ENCODE measurements at places on chromosomes 5 and 9.
A peak's percentile ranks its signal among the peaks of the same experiment; 100 is the strongest.

- no peak for DNase-seq
- H3K4me3 ChIP-seq: no peak overlapping the region
- peaks cover 1% of the 10 kb centered on the region for H3K4me1 ChIP-seq
- H3K36me3 ChIP-seq: no peaks in the 10 kb centered on the region
- H3K27me3 ChIP-seq: peaks cover 3% of the 10 kb centered on the region
These were observed 79.4 kb upstream of the NREP start for GRCh38 chr5:111836426-111836825.

GRCh38 chr5:35644543-35644942 is 26.9 kb downstream of the SPEF2 start:
- H3K27me3 ChIP-seq: no peaks in the 10 kb centered on the region
- DNase-seq: no peak
- no peak overlapping the region for H3K27ac ChIP-seq
- peaks cover 3% of the 10 kb centered on the region for H3K4me1 ChIP-seq

GRCh38 chr9:113579283-113580040 is 115.9 kb downstream of the RGS3 start:
- H3K4me3 ChIP-seq: no peak overlapping the region
- peaks cover 6% of the 10 kb centered on the region for H3K4me1 ChIP-seq
- peak overlapping the region; percentile 43 for H3K27ac ChIP-seq
- H3K27me3 ChIP-seq: no peaks in the 10 kb centered on the region
- no peak for DNase-seq

DNA sequence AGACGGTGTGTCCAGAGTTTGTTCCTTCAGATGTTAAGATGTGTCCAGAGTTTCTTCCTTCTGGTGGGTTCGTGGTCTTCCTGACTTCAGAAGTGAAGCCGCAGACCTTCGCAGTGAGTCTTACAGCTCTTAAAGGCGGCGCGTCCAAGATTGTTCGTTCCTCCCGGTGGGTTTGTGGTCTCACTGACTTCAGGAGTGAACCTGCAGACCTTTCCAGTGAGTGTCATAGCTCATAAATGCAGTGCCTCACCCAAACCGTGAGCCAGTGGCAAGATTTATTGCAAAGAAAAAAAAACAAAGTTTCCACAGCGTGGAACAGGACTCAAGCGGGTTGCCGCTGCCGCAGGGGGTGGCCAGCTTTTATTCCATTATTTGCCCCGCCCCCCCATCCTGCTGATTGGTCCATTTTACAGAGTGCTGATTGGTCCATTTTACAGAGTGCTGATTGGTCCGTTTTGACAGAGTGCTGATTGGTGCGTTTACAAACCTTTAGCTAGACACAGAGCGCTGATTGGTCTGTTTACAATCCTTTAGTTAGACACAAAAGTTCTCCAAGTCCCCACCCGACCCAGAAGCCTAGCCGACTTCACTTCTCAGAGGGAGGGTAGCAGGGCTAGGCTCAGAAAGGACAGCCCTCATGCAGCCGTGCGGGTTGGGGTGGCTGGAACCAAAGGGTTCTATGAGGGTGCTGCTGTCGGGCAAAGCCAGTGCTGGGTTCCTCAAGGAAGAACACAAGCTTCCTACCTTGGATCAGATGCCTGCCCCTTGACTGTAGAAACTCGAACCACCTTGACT is 9.1 kb upstream of the RNF130 start:
- H3K4me3 ChIP-seq: no peak overlapping the region
- DNase-seq: no peak
- H3K4me1 ChIP-seq: peaks cover 12% of the 10 kb centered on the region
- no peak overlapping the region for H3K27ac ChIP-seq
- peaks cover 8% of the 10 kb centered on the region for H3K27me3 ChIP-seq

DNA sequence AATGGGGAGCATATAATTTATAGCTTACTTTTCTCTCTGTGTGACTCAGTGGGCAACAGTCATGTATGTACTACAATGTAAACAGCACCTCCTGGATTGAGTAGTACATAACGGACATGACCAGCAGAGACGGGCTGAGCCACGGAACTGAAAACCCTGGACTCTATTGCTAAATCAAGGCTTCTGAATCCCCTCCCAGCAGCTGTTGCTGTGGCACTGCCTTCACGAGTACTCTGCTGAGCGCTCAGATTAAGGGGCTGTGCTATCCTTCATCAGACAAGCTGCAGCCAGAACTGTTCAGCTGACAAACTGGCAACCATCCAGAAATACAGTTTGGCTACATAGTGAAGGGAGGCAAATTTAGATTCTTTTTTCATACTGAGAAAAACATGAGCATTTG is 131.3 kb upstream of the CCDC180 start:
- H3K27me3 ChIP-seq: no peaks in the 10 kb centered on the region
- H3K27ac ChIP-seq: no peak overlapping the region
- H3K4me1 ChIP-seq: no peaks in the 10 kb centered on the region
- H3K4me3 ChIP-seq: no peak overlapping the region
- DNase-seq: no peak

DNA sequence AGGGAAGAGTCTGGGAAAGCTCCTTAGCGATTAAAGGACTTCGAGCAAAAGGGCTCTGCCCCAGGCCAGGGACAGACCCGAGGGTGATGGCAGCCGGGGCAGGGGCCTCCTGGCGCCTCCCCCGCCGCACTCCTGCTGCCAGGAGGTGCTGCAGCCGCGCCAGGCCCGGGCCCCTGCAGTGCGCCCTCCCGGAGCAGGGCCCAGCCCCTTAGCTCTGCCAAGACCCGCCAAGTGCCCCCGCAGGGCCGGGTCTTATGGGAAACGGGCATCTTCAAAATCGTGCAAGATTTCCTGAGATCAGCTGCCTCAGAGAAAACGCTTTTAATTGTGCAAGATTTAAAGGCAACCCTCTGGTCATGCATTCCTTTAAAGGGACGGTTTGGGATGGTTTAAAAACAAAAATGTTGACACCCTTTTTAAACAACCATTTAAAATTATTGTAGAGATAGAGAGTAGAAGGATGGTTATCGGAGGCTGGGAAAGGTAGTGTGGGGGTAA is 52.4 kb downstream of the CDC14B start:
- no peak for DNase-seq
- no peaks in the 10 kb centered on the region for H3K27me3 ChIP-seq
- peak overlapping the region; percentile 78 for H3K4me3 ChIP-seq
- H3K27ac ChIP-seq: peak overlapping the region; percentile 62
- H3K36me3 ChIP-seq: no peaks in the 10 kb centered on the region

DNA sequence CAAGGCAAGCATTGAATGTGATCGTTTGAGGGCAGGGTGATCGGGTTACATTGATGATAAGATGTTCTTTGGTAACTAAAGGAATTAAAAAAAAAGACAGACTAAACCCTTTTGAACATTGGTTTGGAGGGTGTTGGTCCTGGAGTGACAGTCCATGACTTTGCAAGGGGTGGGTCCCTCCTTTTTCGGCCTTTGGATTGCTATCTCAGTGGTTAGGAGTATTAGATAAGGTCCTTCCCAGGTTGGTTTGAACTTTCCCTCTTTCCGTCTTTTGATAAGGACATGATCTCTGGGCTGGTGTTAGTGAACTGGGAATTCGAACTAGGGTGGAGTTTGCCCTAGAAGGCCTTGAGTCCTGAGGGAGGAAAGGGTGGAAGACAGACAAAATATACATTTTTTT is 5.4 kb upstream of the ABO start:
- H3K27ac ChIP-seq: no peak overlapping the region
- DNase-seq: no peak
- H3K27me3 ChIP-seq: peaks cover 7% of the 10 kb centered on the region
- H3K36me3 ChIP-seq: no peaks in the 10 kb centered on the region

DNA sequence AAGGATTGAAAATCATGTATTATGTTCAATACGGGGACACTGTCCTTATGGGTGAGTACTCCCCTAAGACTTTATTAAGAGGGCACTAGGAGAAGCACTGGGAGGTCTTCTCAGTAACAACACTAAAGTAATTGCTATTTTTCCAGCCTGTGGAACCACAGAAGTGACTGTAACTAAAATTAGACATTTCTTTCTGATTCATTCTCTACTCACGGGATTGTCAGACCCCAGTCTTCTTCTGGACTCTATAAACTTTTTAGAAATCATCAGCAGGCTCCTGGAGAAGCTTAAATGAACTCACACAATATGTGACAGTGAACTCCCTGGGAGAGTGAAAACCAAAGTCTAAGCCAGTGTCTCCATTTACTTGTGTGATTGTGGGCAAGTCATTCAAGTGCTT is 14.5 kb downstream of the TLR4 start:
- H3K36me3 ChIP-seq: no peaks in the 10 kb centered on the region
- H3K4me1 ChIP-seq: no peaks in the 10 kb centered on the region
- no peak for DNase-seq
- H3K27me3 ChIP-seq: peaks cover 4% of the 10 kb centered on the region
- H3K4me3 ChIP-seq: no peak overlapping the region
- H3K27ac ChIP-seq: no peak overlapping the region

DNA sequence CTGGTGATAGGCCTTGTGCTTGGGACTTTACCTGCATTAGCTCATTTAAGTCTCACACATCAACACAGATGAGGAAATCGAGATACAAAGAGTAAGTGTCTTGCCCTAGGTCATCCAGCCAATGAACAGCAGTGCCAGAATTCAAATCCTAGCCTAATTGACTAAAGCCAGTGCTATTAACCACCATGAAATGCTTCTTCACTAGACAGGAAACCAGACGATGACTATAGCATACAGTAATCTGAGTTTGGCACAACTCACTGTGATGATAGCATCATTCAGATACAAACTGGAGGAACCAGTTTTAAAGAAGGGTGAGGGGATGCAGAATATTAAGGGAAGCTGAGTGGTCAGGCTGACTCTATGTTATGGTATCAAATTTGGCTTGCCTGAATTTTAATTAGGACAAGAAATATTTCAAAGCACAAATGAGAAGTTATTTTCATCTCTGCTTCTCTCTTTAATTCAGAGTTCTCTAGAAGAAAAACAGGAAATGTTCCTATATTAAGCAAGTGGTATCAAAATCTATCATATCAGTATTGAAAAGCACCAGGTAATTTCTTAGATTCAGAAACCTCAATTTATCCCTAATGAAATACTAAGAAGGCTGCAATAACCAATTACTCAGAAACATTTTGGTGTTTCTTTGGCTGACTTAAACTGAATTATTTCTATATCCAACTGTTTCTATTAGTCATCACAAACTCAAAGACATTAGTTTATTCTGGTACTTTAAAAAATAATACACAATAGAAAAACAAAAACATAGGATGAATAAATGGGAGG is 147.0 kb upstream of the RASA1 start:
- no peaks in the 10 kb centered on the region for H3K36me3 ChIP-seq
- DNase-seq: no peak
- H3K27me3 ChIP-seq: no peaks in the 10 kb centered on the region

GRCh38 chr9:38359689-38360385 is 32.7 kb upstream of the ALDH1B1 start:
- H3K27me3 ChIP-seq: peaks cover 6% of the 10 kb centered on the region
- no peak for DNase-seq
- H3K4me3 ChIP-seq: no peak overlapping the region
- H3K27ac ChIP-seq: no peak overlapping the region
- H3K4me1 ChIP-seq: peaks cover 30% of the 10 kb centered on the region

- H3K27me3 ChIP-seq: peaks cover 3% of the 10 kb centered on the region
- no peak overlapping the region for H3K4me3 ChIP-seq
- DNase-seq: no peak
- H3K27ac ChIP-seq: no peak overlapping the region
- H3K4me1 ChIP-seq: peaks cover 24% of the 10 kb centered on the region
- peaks cover 10% of the 10 kb centered on the region for H3K36me3 ChIP-seq
These were observed 3.2 kb downstream of the ADGRV1 start for GRCh38 chr5:90561766-90562165.

- H3K27me3 ChIP-seq: peaks cover 20% of the 10 kb centered on the region
- no peak overlapping the region for H3K27ac ChIP-seq
- H3K4me1 ChIP-seq: peaks cover 26% of the 10 kb centered on the region
- no peak for DNase-seq
- no peaks in the 10 kb centered on the region for H3K36me3 ChIP-seq
These were observed 3.8 kb downstream of the ANXA6 start for GRCh38 chr5:151153766-151154272.

DNA sequence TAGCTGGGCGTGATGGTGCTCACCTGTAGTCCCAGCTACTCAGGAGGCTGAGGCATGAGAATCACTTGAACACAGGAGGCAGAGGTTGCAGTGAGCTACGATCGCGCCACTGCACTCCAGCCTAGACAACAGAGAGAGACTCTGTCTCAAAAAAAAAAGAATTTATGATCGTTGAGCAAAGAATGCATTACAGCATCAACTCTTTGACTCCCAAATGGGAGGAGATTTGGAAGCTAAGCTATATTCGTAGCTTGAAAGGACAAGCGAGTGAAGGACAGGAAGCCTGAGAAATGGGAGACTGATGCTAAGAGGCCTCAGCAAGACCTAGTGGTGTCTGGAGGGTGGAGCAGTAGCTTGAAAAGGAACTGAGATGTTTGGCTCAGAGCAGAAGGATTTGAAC is 10.3 kb upstream of the CCIN start:
- no peak overlapping the region for H3K27ac ChIP-seq
- H3K4me1 ChIP-seq: peaks cover 4% of the 10 kb centered on the region
- DNase-seq: no peak
- no peaks in the 10 kb centered on the region for H3K36me3 ChIP-seq

DNA sequence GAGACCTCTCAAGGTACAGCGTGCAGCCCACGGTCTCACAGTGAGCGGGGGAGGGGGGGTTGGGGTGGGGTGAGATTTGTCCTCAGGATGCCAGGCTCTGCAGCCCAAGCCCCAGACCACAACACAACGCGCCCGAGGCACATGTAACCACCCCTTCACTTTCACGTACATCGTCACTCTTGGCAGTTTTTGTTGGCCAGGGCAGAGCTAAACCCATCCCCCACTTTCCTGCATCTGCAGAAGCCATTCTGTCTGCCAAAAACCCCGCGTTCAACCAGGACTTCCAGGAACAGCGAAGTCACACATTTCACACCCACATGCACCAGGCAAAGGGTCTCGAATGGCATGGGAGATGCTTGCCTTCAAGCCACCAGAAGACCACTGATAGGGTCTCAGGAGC is 9.4 kb upstream of the SMIM23 start:
- no peak overlapping the region for H3K27ac ChIP-seq
- no peak overlapping the region for H3K4me3 ChIP-seq
- H3K27me3 ChIP-seq: peaks cover 11% of the 10 kb centered on the region
- no peaks in the 10 kb centered on the region for H3K4me1 ChIP-seq

GRCh38 chr9:94174164-94174563 is 84.9 kb upstream of the ZNF169 start:
- H3K4me1 ChIP-seq: peaks cover 33% of the 10 kb centered on the region
- peaks cover 7% of the 10 kb centered on the region for H3K36me3 ChIP-seq
- H3K27ac ChIP-seq: peak overlapping the region; percentile 76
- no peaks in the 10 kb centered on the region for H3K27me3 ChIP-seq
- no peak overlapping the region for H3K4me3 ChIP-seq

GRCh38 chr5:44051591-44051990 is 337.6 kb downstream of the FGF10 start:
- no peak overlapping the region for H3K4me3 ChIP-seq
- no peak for DNase-seq

DNA sequence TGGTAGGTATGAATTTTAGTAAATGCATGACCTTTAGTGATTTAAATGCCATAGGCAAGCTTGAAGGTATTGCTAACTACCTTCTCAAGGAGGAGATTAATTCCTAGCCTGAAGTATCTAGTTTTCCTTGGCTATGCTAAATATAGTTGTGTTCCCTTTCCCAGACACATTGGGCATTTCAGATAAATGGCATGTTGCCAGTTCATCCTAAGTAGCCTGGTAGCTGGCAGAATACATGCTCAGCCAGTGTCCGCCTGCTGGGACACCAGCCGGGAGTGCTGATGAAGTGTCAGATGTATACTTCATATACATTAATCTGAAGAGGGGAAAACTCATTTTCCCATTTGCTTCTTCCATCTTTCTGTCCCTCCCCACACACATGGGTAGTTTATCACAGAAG is 196.9 kb downstream of the MAST4 start:
- DNase-seq: no peak
- peaks cover 13% of the 10 kb centered on the region for H3K36me3 ChIP-seq
- no peak overlapping the region for H3K4me3 ChIP-seq
- H3K27me3 ChIP-seq: no peaks in the 10 kb centered on the region
- H3K27ac ChIP-seq: no peak overlapping the region

Measured in progenitor cell of endocrine pancreas (in vitro differentiated cells).